GM23248 (cell line): ENCODE measurements at places on chromosomes 5 and 9.

DNA sequence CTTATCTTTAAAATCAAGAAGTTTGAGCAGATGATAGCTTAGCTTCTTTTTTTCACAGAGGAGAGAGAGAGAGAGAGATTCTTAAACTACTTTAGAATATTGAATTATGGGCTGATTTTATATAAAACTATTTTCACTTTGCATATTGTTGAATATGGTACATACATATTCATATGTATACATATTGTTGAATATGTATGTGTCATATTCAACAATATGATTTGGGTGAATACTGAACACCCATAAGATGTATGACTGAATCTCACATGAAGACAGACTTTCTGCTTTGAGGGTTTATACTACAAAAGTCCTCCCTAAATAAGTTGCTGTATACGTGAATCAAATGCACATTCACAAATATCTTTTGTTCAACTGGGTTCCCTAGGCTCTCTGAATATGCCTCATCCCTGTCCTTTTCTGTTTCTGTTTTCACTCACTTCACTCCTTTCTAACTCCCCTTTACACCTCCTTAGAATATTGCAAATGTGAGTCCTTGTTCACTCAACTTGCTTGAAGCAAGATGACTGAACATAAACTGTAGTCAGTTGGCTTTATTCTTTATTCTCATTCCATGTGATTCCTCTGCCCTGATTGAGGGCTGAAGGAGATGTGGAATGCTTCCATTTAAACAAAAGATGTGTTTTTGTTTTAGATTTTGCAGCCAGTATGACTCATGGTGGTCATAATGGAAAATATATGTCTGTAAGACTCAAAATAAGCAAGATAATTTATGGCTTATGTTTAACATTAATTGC, 225.4 kb upstream of the DAB2 start:
- no peak for DNase-seq

- DNase-seq, result peak; percentile 36
Observed at GRCh38 chr9:752681-753200, 88.8 kb upstream of the DMRT1 start.

GRCh38 chr5:1321576-1321975, 23.3 kb downstream of the CLPTM1L start:
- no peak for DNase-seq

DNA sequence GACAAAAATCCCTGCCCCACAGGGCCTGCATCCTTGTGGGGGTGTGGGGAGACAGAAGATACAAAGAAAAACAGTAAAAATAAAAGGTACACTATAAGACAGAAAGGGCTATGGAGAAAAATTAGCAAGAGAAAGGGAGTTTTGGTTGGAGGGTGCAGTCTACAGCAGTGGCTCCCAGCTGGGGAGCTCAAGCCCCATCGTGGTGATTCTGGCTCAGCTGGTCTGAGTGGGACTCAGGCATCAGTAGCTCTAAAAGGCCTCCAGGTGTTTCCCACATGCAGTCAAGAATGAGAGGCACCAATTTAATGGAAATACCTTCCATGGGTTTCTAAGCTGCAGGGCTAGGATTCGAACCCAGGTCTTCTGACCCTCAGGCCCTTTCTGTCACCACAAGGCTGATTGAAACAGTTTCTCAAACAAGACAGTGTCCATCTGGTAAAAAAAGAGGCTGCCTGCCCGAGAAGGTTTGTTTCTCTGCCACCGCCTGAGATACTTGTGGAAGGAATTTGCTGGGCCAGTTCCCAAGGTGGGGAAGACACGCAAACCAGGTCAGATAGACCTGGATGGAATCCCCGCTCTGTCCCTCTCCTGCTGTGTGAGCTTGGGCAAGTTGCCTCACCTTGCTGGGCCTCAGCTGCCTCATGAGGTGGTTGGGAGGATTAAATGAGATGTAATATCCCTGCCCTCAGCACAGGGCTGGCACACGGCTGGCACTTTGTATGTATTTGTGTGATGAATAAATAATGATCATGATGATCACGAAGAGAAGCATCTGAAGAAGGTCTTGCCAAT, 43.1 kb downstream of the COL27A1 start:
- DNase-seq, result no peak

- peak; percentile 56 for DNase-seq
Observed at GRCh38 chr5:157571357-157571827, 4.2 kb downstream of the ADAM19 start.

DNA sequence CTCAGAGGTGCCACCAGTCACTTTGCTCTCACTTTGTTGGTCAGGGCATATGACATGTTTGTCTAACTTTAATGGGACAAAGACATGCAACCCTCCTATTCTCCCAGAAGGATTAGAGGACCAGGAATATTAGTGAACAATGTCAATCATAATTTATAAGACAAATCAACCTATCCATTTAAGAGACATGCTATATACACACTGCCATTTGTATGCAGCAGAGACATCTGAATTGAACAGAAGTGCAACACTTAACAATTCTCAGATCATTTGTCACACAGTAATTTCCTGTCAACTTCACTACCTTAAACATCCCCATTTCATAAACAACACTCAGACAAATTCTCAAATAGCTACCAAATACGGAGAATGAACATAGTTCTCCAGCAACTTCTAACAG, 273.6 kb upstream of the RGMB start:
- DNase-seq, result no peak

DNA sequence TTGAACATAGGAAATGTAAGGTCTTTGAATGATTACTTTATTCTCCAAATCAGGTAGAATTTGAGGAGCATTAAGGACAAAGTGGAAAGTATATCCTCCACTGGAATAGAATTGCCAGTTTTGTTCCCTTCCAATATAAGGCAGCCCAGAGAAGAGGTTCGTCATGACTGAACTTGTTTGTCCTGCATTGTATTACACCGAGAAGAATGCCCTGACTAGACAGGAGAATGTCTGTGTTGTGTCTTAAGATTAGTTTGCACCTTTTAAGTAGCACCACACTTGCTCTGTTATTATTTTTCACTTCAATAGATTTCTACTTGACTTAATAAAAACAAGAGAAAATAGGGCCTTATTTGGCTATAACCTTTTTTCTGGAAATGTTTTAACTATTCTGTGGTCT, 586.2 kb upstream of the PTGER4 start:
- no peak for DNase-seq

DNA sequence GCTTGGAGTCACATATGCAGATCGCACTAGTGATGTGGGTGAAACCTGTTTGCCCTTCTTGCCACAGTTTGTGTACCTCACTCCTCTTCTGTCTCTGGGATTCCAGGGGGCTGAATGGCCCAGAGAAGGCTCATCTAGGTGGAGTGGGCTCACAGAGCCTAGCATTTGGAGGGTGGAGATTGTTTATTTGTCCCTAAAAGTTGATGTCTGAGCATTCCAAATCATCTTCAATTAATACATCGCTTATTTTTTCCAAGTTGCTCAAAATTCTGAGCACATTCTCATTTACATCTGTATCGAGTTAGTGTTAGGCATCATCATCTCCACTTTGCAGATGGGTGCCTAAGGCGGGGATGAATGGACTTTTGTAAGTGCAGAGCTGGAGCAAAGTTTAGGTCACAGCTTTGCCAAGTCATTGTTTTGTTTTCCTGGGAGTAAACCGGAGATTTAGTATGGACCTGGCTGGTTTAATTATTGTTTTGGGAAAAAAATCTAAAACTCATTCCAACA, 2.0 kb downstream of the ABL1 start:
- peak; percentile 86 for DNase-seq

GRCh38 chr9:97943308-97943855, 5.4 kb upstream of the HEMGN start:
- no peak for DNase-seq

- no peak for DNase-seq
Observed at GRCh38 chr5:152595405-152595804, 190.3 kb upstream of the NMUR2 start.

DNA sequence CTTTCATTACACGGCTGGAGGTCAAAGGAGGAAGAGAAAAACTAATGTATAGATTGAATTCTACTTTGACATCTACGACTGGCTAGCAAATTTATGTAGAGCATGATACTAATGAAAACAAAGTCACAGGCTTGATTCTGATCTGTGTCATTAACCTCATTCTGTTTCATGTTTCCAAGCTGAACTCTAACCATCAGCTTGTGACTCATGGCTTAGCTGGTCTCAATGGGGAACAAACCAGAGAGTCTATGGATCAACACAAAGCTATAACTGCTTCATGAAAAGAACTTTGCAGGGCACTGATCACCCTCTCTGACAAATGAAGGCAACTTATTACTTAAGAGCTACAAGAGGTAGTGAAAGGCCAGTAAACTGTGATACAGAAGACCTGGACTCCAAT, 23.6 kb upstream of the PDE4D start:
- no peak for DNase-seq

- DNase-seq, result no peak
Observed at GRCh38 chr5:100446879-100447430, 88.2 kb upstream of the FAM174A start.

DNA sequence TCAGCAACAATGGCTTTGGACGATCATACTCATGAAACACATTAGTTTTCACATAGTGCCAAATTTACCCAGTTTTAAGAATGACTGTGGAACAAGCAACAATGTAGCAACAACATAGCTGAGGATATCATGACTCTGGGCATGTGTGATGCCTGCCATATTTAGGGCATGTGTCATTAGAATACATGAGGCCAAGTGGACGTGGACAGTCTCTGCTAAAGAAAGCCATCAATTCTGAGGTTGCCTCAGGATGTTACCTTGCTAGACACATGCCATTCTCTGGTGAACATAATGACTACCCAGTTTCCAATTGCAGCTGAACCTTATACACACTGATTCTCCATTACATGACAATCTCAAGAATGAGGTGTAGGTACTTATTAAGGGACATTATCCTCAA, 103.3 kb upstream of the ADAMTS19 start:
- no peak for DNase-seq

DNA sequence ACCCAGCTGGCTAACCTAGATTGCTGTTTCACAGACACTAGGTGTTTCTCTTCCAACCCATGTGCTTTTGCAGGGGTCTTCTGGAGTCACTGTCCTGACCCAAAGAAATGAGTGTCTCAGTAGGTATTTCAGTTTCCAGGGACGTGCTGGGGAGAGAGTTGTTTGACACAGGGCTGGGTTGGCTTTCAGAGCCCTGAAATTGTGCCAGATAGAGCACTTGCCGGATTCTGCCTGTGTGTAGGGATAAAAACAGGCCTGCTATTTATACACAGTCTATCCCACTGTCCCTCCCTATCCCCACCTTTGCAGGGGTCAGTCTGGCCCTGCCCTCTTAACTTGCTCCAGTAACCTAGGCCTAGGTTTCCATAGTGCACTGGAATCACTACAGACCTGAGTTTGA, 957 bp upstream of the HBEGF start:
- no peak for DNase-seq

GRCh38 chr9:75147638-75148037, 59.3 kb downstream of the OSTF1 start:
- peak; percentile 46 for DNase-seq

DNA sequence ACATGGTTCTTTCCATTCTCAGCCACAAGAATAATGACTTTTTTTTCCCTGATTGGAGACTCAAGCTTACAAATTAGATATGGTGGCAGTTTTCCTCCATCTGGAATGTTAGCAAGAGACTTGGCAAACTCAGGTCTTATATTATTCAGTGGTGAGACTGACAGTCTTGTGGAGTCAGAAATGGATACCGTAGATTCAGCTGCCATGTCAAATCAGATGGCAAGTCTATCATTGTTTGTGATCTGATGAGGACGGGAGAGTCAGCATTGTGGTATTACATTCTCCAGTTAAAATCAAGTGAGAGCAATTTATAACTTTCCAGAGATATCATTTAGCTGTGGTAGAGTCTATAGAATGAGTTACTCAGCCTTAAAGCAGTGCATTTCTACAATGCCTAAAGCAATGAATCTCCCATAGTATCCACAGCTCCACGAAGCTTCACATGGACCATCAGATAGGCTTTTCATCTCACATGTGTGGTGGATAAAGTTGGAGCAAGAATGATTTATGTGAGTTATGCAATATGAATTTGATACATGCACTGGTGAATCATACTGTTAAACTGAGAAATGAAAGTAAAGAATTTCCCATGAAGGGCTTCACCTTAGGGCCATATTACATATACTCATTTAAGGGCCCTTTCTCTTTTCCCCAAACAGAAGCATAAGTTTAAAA, 430.6 kb downstream of the ZNF608 start:
- DNase-seq, result peak; percentile 6

- DNase-seq, result no peak
Observed at GRCh38 chr5:148923023-148923422, 96.6 kb downstream of the ADRB2 start.

DNA sequence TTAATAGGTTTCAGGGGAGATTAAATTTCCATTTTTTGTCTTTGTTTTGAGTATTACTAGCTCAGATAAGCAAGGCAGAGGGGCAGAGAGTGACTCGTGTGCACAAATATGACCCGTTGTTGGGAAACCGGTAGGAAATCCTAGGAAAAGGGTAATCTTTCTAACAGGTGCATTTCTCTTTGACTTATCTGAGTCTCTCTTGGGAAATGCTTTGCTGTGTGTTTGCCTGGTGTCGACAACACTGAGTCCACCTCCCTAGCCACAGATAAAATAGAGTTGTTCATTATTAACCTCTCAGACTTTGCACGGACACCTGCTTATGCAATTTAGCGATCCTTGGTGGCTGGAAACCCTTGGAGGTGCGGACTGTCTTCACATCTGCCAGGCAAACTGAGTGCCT, 164.2 kb downstream of the FGF1 start:
- no peak for DNase-seq

GRCh38 chr5:72133212-72133990, 26.1 kb downstream of the MAP1B start:
- DNase-seq, result peak; percentile 84

- DNase-seq, result peak; percentile 78
Observed at GRCh38 chr5:169631360-169631759, 5.7 kb upstream of the DOCK2 start.

DNA sequence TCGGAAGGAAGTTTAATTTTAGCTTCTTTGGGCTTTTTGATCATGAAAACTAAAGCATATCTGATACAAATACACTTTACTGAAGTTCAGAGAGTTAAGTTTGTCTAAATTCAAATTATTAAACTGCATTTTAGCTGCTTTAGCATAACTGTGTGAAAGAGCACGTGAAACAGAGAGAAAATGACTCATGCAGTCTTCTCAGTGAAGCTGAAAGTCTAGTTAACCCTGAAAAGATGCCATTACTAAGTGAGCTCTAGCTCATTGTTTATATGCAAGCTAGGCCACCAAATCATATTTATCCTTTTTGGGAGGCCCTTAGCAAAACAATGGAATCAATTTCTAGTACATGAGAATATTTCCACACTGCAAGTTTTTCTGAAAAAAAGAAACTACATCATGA, 27.6 kb downstream of the TPD52L3 start:
- DNase-seq, result peak; percentile 87

DNA sequence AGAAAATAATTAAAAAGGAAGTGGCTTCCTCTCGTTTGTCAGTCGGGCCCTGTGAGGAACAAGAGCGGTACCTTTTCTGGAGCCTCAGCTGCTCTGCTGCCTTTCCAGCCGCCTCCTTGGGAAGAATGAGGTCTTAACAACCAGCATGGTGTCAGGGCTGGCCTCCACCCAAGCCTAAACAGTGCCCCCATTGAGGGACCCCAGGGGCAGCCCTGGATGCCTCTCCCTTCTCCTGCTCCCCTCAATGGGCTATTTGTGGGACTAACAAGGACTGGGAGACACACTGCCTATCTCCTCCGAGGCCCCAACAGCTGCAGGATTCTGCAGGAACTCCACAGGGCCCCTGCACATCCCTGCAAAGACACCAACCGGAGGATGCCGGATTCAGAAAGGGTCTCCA, 155.4 kb upstream of the MAP3K1 start:
- DNase-seq, result no peak
